ENCODE measurements at places on chromosomes 13 and 19. TPM values are rescaled to one million over a fixed set of nuclear protein-coding genes. Genes with fewer than 3 reads are reported as not detected.

Gene ZNF14
- 3.0 TPM for total RNA-seq

Gene TMEM255B
- total RNA-seq: 0.54 TPM

Gene MISP3
- 1.1 TPM for total RNA-seq

Gene EDDM13
- total RNA-seq: not detected

Gene KCNN4
- total RNA-seq: 136 TPM

Gene NUDT15
- total RNA-seq: 3.0 TPM

Gene ADGRE3
- under 0.01 TPM for total RNA-seq

Gene NLRP9
- total RNA-seq: not detected

Gene NLRP4
- not detected for total RNA-seq

Gene CASP14
- total RNA-seq: not detected

Gene DIRAS1
- total RNA-seq: 7.3 TPM

Gene KLK15
- not detected for total RNA-seq

Gene PSG2
- not detected for total RNA-seq

Gene ZNF582
- 3.0 TPM for total RNA-seq

Gene C1QTNF9B
- total RNA-seq: not detected

Gene MEDAG
- not detected for total RNA-seq

Gene CACTIN
- 48.2 TPM for total RNA-seq

Gene ASF1B
- 15.6 TPM for total RNA-seq

Gene SYNGR4
- total RNA-seq: not detected

Gene LILRB1
- total RNA-seq: 1.1 TPM

Gene CEACAM7
- total RNA-seq: not detected

Gene GAS6
- total RNA-seq: 0.81 TPM

Gene ARHGAP45
- total RNA-seq: 217 TPM

Gene ZFP30
- 7.0 TPM for total RNA-seq

Gene AP1M1
- total RNA-seq: 132 TPM

Gene CCDC70
- total RNA-seq: not detected

Gene PSG11
- not detected for total RNA-seq

Gene THOP1
- total RNA-seq: 102 TPM

Gene ACP7
- not detected for total RNA-seq

Gene LILRB5
- total RNA-seq: under 0.01 TPM

Gene ELAVL1
- total RNA-seq: 44.4 TPM

Gene ZFR2
- total RNA-seq: under 0.01 TPM

Gene ZNF497
- 4.8 TPM for total RNA-seq

Gene LGALS4
- total RNA-seq: 0.54 TPM

Gene CYP2F1
- under 0.01 TPM for total RNA-seq

Gene ZNF829
- total RNA-seq: 2.2 TPM

Gene CGB7
- not detected for total RNA-seq

Gene ZNF723
- not detected for total RNA-seq

Gene DCLK1
- under 0.01 TPM for total RNA-seq

Gene PLK5
- total RNA-seq: not detected

Gene MATK
- 160 TPM for total RNA-seq

Gene HIPK4
- total RNA-seq: 0.27 TPM

Gene TMC4
- under 0.01 TPM for total RNA-seq

Gene RAP2A
- 15.9 TPM for total RNA-seq

Gene TEX30
- 5.9 TPM for total RNA-seq

Gene MIER2
- total RNA-seq: 10.5 TPM

Gene SHISA2
- 0.27 TPM for total RNA-seq

Gene ZNF709
- total RNA-seq: 7.5 TPM

Gene WDR87
- not detected for total RNA-seq

Gene CYP2B6
- not detected for total RNA-seq

Data from hematopoietic multipotent progenitor cell (in vitro differentiated cells).